Gastrocnemius medialis (tissue), 4 donors: ENCODE measurements at places on chromosomes 4 and X.

- DNase-seq, result no peak
Observed at GRCh38 chr4:83219344-83220331, 65.0 kb downstream of the COQ2 start.

DNA sequence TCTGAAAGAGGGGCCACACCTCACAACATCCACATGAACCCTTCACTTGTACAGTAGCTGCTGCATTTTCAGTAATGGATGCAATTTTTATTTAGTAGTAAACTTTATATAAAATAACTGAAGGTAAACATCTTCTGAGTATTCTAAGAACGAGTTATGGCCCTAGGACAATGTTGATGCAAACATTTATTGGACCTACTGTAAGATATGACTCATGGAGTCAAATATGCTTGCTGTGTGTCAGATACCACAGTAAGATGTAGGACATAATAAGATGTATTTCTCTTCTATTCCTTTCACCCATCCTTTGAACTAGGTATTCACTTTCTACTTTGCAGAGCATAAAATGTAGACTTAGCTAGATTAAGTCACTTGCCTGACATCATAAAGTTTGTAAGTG lies 87.6 kb downstream of the TEX13C start:
- DNase-seq, result no peak

GRCh38 chrX:37755025-37755424 lies 24.8 kb upstream of the CYBB start:
- DNase-seq, result no peak

- no peak for DNase-seq
Observed at GRCh38 chr4:111649308-111649707, 495.9 kb upstream of the FAM241A start.

GRCh38 chr4:113064244-113064643 lies 14.8 kb downstream of the ANK2 start:
- DNase-seq, result no peak

DNA sequence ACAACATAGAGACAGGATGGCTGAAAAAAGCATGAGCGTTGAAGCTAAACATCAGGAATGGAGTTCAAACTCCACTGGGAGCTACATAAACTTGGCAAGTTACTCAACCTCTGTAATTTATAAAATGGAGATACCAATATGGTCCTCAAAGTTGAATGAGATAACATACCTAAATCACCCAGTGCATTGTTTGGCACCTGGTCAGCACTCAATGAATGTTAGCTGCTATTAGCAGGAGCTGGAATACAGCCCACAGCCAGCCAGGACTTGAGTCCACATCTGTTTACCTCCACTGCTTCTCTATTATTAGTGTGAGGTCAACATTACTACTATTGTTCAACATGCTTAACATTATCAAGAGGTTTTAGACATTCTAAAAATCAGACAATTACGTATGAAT lies 97.9 kb downstream of the NR3C2 start:
- no peak for DNase-seq

- DNase-seq, result no peak
Observed at GRCh38 chr4:4859799-4860599, 534 bp downstream of the MSX1 start.

- no peak for DNase-seq
Observed at GRCh38 chr4:178387756-178388155, 945.5 kb upstream of the AGA start.

DNA sequence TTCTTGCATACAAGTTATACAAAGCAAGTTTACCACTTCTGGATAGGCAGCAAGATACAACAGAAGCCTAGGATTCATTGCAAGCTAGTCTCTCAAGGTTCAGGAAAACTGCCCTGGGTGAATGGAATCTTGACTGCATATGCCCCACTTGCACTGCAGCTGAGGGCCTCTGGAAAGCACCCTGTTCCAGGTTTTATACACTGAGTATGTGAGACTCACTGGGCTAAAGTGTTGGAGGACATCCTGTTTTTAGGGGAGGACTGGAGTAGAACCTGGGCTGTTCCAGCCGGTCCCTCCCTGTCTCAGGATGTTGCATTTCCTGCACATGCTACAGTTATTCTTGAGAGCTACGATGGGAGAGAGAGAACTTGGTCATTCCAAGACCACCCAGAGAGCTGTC lies 168.5 kb upstream of the NUDT6 start:
- DNase-seq, result no peak
